Naive thymus-derived CD8-positive, alpha-beta T cell (primary cell): ENCODE measurements at places on chromosomes 13 and 19.

DNA sequence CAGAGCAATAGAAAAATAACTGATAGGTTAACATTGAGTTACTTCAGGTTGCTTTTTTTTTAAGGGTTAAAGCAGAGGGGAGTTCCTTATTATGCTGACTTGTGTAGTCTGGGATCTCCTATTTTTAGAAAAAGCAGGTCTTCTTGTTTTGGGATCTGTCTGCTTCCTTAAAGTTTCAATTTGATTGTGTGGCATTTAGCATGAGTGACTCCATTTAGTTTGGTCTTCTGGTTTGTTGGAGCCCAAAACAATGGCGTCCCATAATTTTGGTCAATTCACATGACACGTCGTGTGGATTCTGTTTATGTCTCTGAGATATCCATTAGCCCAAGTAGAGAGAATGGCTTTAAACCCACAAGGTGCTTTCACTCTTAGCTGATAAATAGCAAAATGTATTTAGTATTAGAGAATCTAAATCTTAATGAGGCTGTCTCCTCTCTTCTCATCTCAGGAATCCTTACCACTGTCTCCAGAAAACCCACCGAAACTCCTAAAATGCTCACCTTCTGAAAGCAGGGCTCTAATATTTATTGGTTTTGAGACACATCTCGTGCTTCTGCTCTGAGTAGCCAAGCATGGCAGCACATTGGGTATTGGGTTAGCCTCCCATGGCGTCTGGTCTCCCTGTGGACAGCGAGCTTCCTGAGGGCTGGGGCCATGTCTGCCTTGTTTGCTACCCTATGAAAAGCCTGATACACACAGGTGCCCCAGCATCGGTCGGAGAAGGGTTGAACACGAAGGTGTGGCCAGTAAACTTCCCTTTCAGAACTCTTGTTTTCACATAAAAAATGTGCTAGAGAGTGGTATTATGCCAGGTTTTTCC lies 67.2 kb upstream of the GPR183 start:
- no peak for DNase-seq

- no peak for DNase-seq
Measured at GRCh38 chr13:75079226-75079625, 402.7 kb downstream of the TBC1D4 start.

DNA sequence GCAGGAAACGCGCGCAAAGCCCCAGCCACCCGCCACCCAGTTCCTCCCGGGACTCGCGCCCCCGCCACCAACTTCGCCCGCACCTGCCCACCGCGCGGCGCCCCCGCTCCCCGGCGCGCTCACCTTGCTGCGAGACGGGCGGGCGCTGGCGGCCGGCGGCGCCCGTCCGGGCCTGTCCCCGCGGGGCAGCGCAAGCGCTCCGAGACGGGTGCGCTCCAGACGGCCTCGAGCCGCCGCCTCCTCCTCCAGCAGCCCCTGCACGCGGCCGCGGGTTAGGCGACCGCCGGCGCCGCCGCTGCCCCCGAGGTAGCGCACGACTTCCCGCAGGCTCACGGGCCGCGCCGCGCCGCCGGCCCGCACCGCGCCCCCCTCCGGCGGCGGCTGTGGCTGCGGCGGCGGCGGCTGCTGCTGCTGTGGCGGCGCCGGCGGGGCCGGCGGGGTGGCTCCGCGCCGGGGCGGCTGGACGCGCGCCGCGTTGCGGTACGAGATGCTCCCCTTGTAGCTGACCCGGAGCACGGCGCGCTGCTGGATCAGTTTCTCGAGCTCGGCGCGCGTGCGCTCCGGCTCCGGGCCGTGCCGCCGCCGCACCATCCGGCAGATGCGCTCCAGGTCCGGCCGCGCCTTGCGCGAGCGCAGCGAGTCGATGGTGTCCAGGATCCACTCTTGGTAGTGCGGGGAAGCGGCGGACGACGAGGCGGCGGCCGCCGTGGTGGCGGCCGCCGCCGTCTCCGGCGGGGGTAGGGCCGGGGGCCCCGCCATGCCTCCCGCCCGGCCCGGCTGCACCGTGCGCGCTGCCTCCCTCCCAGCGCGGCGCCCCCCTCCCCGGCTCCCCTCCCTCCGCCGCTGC lies 666 bp downstream of the SAMD1 start:
- peak; percentile 40 for DNase-seq

GRCh38 chr13:76293346-76293745 lies 592.9 kb downstream of the KCTD12 start:
- DNase-seq: no peak

DNA sequence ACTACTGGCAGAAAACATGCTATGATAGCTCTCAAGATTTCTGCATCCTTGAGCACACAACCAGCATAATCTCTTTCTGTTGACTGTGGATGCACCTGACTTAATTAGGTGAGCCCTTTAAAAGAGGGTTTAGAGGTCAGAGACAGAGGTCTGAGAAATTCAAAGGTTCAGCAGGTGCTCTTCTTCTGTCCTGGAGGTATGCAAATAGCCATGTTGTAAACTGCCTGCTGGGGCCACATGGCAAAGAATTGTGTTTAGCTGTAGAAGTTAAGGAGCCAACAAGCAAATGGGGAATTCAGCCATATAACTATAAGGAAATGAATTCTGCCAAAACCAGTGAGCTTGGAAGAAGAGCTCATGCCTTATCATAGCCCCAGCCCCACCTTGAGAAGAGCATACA lies 11.6 kb upstream of the DCLK1 start:
- DNase-seq: no peak

DNA sequence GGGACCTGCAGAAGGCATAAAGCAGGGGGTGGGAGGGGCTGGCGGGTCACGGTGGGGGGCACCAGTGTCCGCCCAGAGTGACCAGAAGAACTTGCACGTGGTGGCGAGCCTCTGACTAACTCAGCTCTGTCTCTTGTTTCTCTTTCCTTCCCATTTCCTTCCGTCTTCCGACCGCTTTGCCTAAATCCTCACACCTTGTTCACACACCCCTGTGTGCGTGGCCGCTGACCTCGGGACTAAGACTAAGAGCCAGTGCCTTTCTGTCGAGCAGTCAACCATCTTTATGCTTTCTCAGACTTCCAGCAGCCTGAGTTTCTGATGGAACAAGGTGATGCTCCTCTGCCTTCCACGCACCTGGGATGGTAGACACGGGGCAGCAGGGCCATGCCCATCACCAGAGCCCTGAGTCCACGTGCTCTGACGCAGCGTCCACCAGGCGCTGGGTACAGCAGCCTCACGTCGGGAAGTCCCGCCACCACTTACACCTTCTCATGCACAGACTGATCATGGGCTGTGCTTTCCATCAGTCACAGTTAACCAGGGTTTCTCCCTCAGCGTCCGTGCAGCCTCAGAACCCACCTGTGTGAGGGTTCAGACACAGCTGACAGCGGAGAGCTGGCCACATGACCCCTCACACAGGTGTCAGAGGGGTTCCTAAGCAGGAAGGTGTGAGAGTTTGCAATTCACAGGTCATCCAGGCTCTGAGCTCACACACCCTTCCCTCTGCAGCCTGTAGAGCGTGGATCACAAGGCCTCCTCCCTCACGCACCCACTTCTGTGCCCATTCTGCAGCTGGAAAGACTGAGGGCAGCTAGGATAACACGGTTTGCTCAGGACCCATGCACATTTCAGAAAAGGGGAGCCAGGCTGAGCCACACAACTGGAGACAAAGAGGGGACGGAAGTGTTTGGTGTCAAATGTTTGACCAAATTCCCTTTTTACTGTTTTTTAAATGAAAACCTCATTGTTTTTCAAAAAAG lies 90.7 kb upstream of the MCF2L start:
- no peak for DNase-seq
